Amniotic stem cell (primary cell): ENCODE measurements at places on chromosomes 16 and 17.

- DNase-seq, result no peak
Observed at GRCh38 chr16:51149251-51149661, 1.8 kb downstream of the SALL1 start.

- DNase-seq, result no peak
Observed at GRCh38 chr16:85465328-85466303, 147.5 kb upstream of the GSE1 start.

- no peak for DNase-seq
Observed at GRCh38 chr16:22971346-22971924, 157.5 kb downstream of the HS3ST2 start.

DNA sequence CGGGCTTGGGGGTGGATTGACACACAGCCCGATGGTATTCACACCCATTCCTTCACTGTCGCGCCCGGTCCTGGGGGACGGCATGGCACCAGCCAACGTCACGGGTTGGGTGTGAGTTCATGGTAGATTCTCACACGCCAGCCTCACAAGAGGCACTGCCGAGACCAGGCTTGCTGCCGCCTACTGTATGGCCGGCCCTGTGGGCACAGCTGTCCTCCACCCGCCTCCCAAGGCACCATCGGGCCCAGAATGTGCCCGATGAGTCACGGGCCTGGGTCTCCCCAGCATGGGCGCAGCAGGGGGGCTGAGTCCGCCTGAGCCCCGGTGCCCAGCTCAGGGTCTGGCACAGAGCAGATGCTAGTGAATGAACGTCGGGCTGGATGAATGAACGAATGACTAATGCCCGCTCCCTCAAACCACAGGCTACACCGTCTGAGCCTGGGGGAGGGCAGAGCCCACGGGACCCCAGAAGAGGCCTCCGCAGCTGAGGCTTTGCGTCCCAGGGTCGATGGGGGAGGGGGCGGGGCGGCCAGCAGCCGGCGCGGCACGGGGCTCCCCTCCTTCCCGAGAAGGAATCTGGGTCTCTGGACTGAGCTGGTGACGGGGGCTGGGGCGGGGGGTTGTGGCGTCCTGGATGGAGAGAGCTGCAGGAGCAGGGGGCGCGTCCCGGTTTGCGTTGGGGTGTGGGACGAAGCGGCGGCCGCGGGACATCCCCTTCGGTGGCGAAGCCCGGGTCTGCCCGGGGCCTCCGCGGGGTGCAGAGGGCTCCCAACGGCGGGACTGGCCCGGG, 829 bp downstream of the PITPNM3 start:
- no peak for DNase-seq

DNA sequence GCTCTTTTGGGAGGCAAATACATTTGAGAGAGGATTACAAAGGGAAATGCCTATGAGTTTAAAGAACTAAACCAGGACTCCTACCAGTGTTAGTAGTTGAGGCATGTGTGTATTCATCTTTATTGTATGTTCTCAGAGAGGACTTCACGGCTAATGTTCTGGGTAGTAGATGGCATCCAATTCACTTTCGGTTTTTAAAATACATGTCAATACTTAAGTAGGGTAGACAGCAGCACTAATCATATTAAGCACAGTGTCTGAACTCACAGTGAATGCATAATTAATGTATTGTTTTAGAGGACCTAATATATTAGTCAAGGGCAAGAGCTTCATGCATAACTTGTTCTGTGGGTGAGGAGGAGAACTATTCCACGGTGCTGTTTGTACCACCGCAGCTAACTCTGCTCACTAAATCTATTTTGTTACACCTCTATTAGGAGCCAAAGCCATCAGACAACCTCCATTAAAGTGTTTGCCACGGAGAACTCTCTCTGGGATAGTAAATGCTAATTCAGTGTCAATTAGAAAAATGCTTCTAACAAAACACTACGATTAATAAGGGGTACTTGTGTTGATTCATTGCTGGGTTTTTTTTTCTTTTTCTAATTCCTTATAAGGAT, 56.3 kb downstream of the COX10 start:
- DNase-seq, result no peak

DNA sequence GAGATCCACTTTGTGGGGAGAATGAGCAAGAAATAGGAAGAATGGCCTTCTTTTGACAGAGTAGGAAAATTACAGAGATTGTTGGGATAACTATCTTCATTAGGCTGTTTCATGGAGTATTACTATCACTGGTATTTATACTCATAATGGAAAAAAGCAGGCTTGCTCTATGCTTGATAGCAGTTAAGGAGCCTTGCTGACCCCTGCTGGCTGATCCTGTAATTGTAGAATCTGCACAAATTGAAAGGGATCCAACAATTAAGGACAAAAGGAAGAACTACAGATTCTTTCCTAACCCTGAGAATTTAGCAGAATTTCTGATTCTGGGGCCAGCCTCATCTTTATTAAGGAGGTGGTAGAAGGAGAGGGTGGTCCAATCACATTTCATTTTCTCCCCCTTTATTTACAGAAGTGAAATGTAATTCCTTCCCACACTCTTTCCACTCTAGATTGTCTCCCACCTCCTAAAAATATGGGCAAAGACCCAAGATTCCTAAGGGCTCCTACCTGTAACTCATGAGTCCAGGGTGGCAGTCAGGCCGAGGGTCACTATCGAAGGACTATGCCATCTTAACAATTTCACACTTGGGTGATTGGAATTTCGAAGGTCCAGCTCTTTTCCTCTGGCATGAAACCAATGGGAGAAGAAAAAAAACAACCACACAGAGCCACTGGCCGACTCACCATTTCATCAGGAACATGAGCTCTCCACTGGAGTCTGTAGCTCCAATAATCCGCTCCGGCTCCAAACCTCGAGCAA, 26.3 kb downstream of the NFE2L1 start:
- DNase-seq, result peak; percentile 59

GRCh38 chr17:48308581-48308980, 121.4 kb downstream of the SKAP1 start:
- DNase-seq, result no peak

- DNase-seq, result no peak
Observed at GRCh38 chr16:31875112-31875803, 1.7 kb downstream of the ZNF267 start.

GRCh38 chr17:45406107-45406506, 26.6 kb downstream of the ARHGAP27 start:
- DNase-seq, result no peak

GRCh38 chr16:72066747-72067146, 3.7 kb downstream of the HPR start:
- DNase-seq, result no peak

DNA sequence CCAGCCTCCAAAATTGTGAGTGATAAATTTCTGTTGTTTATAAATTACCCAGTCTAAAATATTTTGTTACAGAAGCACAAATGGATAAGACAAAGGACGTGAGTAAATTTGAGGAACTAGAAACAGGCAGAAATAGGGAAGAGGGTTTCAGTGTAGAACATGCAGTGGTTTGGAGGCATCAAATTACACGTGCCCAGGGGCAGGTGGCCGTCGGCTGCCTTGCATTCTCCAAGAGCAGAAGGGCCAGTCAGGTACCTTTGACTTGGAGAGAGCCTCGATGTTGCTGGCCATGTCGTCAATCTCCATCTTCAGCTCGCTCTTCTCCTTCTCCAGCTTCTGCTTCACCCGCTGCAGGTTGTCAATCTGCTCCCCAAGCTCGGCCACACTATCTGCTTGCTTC, 54.3 kb downstream of the MYH13 start:
- no peak for DNase-seq

DNA sequence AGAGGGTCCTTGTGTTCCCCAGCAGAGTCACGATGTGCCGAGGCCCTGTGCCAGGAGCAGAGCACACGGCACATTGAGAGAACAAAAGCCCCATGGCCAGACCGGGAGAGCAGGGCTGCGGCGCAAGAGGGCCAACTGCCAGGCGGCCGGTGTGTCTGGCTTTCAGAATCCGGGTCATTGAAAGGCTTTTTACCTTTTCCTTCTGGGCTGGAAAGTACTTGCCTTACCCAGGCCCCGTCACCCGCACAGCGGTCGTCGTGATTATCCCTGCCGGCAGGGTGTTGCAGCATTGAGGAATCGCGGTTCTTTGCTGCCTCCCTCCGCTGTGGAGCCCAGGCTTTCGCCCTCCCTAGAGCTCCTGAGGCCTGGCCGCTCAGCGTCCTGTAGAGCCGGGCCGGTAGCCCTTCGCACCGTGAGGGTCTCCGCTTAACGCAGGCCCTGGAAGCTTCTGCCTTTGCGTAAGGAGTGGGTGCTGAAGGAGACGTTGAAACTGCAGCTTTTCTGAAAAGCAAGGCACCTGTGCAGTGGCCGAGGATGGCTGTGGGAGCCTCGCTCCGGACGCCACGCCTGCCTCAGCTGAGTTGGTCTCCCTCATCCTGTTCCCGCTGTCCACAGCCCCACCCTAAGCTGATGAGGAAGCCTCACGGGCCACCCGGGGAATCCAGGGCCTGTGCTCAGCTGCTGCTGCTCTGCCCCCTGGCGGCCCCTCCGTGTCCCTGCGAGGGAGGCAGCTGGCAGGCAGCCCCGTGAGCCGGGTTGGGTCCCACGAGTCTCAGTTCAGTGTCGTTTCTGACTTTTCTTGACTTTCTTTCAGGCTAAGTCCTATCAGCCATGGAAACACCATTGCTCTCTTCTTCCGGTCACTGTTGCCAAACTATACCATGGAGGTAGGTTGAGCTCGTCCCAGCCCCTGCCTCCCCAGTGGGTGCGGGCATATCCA, 8.6 kb upstream of the MC1R start:
- DNase-seq, result no peak

GRCh38 chr16:67249178-67250044, 632 bp downstream of the SLC9A5 start:
- DNase-seq, result no peak

GRCh38 chr17:27985736-27986399, 56.6 kb upstream of the NLK start:
- DNase-seq, result no peak

- no peak for DNase-seq
Observed at GRCh38 chr16:66585481-66586239, 6.4 kb downstream of the CMTM2 start.

DNA sequence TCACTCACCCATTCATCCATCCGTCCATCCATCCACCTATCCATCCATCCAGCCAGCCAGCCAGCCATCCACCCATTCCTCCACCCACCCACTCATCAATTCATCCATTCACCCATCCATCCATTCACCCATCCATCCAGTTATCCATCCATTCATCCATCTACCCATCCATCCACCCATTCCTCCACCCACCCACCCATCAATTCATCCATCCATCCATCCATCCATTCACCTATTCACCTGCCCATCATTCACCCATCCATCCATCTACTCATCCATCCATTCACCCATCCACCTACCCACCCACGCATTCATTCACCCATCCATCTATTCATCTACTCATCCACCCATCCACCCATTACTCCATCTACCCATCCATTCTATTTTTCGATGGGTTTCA, 43.6 kb upstream of the JPH3 start:
- DNase-seq, result no peak

DNA sequence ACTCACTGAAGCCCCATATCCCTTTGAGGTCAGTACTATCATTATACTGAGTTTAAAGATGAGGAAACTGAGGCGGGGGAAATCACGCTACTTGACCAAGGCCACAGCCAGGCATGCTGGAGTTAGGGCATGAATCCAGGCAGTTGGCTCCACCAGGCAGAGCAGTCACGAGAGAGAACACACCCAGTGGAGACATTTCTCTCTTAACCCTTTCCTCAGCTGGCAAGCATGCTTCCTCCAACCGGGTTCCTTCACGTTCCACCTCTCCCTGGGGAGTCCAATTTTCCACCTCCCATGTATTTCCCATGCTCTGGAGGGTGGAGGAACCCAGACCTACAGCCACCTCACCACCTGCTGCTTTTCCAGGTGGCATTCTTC, 32.8 kb downstream of the VAC14 start:
- DNase-seq, result no peak

DNA sequence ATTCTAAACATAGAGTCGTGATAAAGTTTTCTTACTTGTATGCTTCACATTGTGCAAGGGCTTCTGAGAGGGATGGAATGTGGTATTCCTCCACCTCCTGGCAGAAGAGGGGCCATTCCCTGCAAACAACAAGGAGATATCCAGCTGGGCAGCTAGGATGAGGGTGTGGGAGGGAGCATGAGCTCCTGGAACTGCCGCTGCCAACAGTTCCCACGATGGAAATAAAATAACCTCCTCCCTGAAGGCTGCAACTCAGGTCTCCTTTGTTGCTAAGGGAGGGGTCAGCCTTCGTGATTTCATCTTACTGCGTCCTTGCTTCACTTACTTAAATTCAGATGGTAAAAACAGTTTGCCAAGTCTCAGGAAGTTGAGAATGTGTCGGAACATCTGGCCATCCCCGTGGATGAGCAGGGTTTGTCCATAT, 15.6 kb downstream of the PLEKHG4 start:
- DNase-seq, result no peak

DNA sequence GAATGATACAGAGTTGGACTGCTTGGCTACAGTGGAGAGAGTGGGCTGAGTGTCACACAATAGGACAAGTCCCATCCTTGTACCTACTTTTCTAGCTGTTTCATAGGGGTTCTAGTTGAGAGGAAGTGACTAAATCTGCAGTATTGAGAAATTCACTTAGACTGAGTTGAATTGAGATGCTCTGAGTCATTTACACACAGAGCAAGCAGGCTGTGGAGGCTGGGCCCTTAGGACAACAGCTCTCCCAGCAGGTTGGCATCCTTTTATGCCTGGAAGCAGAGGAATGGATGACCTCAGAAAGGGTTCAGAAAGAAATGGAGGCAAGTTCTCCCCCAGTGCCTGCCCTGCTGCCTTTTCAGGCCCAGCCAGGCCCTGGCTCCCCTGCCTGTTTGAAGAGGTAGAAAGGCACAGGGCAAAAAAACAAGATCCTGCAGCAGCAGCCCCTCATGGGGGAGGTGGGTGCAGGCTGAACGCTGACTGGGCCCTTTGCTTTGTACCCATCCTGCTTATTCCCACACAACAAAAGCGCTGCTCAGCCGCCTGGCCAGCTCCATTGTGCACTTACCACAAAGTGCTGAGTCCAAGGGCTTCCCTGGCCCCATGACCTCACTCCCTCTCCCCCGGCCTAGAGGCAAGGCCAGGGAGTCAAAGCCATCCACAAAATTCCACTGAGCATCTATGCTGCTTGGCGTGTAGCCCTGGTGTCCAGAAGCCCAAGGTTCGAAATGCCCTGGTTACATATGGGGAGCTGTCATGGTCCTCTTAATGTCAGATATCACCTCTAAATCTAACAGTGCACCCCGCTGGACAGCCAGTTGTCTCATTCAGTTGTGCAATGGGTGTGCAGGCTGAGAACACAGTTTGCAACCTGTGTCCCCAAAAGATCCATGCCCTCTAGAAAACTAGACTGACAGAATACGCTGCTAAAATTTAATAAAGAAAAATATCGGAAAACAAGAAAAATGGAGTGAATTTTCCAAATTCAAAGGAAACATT, 5.4 kb upstream of the CRYBA1 start:
- DNase-seq, result peak; percentile 92

GRCh38 chr16:73002866-73003265, 45.1 kb downstream of the ZFHX3 start:
- peak; percentile 32 for DNase-seq

- DNase-seq, result no peak
Observed at GRCh38 chr17:49051269-49051668, 54.1 kb downstream of the IGF2BP1 start.

GRCh38 chr17:48925251-48925990, 17.2 kb downstream of the UBE2Z start:
- no peak for DNase-seq
